T1000 (cell line): ENCODE measurements at places on chromosomes 11 and 22.

- DNase-seq: no peak
These were observed 44.6 kb downstream of the APOL1 start for GRCh38 chr22:36297568-36297967.

- no peak for DNase-seq
These were observed 30.2 kb downstream of the OSBPL5 start for GRCh38 chr11:3134651-3135480.

GRCh38 chr11:47152126-47152952 is 24.3 kb downstream of the ARFGAP2 start:
- DNase-seq: no peak

GRCh38 chr22:46971099-46971763 is 208.8 kb downstream of the TBC1D22A start:
- no peak for DNase-seq

- DNase-seq: no peak
These were observed 84.3 kb downstream of the MSANTD4 start for GRCh38 chr11:105937738-105938137.
